ENCODE measurements at places on chromosomes 13 and 19. TPM values are rescaled to one million over a fixed set of nuclear protein-coding genes. Genes with fewer than 3 reads are reported as not detected.
A peak's percentile ranks its signal among the peaks of the same experiment; 100 is the strongest.

DNA sequence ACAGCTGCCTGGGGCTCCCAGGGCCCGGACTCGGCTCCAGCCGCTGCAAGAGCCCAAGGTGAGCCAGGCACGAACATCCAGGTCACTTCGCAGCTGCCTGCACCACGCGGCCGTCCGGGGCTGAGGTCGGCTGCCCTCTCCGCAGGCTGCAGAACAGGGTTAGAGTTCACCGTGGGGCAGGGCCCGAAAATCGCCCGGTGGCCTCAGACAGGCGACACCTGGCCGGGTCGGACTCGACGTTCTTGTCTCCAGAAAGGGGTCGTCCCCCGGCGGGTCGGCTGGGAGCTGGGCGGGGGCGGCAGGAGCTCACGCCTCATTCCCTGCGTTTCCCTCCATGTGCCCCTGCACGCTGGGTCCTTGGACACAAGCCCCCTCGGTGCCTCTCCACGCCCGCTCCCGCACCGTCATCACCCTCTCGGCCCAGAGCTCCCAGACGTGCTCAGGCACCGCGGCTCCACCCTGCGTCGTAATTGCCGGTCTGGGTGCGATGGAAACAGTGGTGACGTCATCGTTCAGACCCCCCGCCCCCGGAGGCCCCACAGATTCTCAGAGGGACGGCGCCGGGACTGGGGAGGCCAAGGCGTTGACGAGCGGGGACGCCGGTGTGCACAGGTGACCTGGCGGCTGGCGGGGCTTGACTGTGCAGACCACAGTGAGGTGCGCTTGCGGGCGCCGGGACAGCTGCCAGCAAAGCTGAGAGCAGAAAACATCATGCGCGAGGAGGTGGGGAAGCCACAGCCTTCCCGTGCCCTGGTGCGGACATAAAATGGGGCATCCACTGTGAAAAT is 4.0 kb upstream of the GRIN3B start:
- peaks cover 26% of the 10 kb centered on the region for H3K27me3 ChIP-seq
- H3K36me3 ChIP-seq, result no peaks in the 10 kb centered on the region
- no peaks in the 10 kb centered on the region for H3K4me1 ChIP-seq
- no peak overlapping the region for H3K27ac ChIP-seq
- no peak for DNase-seq

GRCh38 chr19:9144920-9145319 is 4.7 kb downstream of the ZNF317 start:
- no peak overlapping the region for H3K4me3 ChIP-seq
- H3K27ac ChIP-seq, result no peak overlapping the region
- peak; percentile 4 for DNase-seq
- H3K27me3 ChIP-seq, result no peaks in the 10 kb centered on the region
- H3K4me1 ChIP-seq, result peaks cover 7% of the 10 kb centered on the region
- H3K36me3 ChIP-seq, result peaks cover 7% of the 10 kb centered on the region

- DNase-seq, result no peak
- no peaks in the 10 kb centered on the region for H3K27me3 ChIP-seq
- no peaks in the 10 kb centered on the region for H3K4me1 ChIP-seq
- H3K36me3 ChIP-seq, result no peaks in the 10 kb centered on the region
- no peak overlapping the region for H3K27ac ChIP-seq
Measured at GRCh38 chr13:97288486-97288900, 66.4 kb downstream of the MBNL2 start.

DNA sequence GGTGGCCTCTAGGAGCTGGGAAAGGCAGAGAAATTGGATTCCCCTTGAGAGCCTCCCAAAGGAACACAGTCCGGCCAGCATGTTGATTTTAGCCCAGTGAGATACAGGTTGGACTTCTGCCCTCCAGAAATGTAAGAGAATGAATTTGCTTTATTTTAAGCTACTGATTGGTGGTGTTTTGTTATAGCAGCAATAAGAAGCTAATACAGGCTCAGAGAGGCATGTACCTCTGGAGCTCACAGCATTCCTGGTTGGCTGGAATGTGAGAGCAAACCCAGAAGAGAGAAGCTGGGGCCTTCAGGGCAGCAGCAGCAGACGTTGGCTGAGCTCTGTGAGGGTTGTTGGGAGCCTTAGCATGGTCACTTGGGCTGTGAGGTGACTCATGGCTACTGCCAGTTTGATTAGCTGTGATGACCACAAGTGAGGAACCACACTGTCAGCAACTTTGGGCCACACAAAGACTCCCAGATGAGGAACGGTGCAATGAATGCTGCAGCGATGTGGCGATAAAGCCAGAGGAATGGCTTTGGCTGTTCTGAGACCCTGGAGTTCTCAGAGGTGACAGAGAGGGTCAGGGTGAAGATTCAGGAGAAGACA is 80.1 kb downstream of the CYSLTR2 start:
- no peaks in the 10 kb centered on the region for H3K4me1 ChIP-seq
- no peak overlapping the region for H3K27ac ChIP-seq

The CFD gene
- total RNA-seq, result 2.9 TPM

The SBK2 gene
- 2.4 TPM for total RNA-seq

GRCh38 chr13:73082895-73083294 is 24.1 kb downstream of the KLF5 start:
- H3K27me3 ChIP-seq, result no peaks in the 10 kb centered on the region
- H3K4me3 ChIP-seq, result no peak overlapping the region
- DNase-seq, result no peak
- no peaks in the 10 kb centered on the region for H3K36me3 ChIP-seq
- no peaks in the 10 kb centered on the region for H3K4me1 ChIP-seq
- no peak overlapping the region for H3K27ac ChIP-seq

The C19orf25 gene
- total RNA-seq, result 52.4 TPM

The GADD45B gene
- 44.8 TPM for total RNA-seq

The PLVAP gene
- 2.1 TPM for total RNA-seq

DNA sequence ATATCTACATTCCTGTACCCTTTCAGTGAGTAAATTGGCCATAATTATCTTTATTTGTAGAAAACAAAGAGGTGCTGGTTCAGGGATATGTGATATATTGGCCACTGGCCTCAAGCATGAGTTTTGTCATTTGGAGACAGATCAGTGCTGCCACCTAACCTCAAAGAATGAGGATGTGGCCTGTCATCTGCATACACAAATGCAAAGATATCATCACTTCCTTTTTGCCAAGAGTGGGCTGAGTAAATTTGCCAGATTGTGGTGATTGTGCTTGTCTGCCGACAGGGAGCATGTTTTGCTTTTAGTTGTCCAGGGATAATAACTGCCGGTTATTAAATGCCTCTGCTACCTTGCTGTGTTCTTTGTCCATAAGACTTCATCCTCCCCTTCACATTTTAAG is 44.2 kb downstream of the WASF3 start:
- no peaks in the 10 kb centered on the region for H3K27me3 ChIP-seq
- no peak overlapping the region for H3K27ac ChIP-seq
- H3K36me3 ChIP-seq, result no peaks in the 10 kb centered on the region
- H3K4me1 ChIP-seq, result peaks cover 18% of the 10 kb centered on the region

The FPR3 gene
- not detected for total RNA-seq

The SLC6A16 gene
- total RNA-seq, result 1.6 TPM

DNA sequence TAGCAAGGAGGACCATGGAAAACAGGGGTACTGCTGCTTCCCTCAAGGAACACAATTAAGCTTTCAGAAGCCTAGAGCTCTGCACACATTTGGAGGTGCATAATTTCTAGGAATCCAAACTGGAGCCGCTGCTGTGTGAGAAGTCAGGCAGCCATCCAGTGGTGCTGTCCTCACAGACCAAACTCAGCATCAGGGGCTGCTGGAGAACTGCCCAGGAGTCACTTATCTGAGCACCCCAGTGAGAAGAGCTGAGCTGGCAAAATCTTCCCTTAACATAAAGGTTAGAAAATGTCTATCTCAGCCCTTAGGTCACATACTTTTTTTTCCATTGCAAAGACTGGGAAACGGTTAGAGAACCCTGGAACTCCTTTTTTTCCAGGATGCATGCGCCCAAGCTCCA is 72.8 kb downstream of the ATP7B start:
- H3K27me3 ChIP-seq, result no peaks in the 10 kb centered on the region
- no peaks in the 10 kb centered on the region for H3K4me1 ChIP-seq
- no peak overlapping the region for H3K4me3 ChIP-seq
- no peaks in the 10 kb centered on the region for H3K36me3 ChIP-seq

The KLF1 gene
- total RNA-seq, result 2.2 TPM

DNA sequence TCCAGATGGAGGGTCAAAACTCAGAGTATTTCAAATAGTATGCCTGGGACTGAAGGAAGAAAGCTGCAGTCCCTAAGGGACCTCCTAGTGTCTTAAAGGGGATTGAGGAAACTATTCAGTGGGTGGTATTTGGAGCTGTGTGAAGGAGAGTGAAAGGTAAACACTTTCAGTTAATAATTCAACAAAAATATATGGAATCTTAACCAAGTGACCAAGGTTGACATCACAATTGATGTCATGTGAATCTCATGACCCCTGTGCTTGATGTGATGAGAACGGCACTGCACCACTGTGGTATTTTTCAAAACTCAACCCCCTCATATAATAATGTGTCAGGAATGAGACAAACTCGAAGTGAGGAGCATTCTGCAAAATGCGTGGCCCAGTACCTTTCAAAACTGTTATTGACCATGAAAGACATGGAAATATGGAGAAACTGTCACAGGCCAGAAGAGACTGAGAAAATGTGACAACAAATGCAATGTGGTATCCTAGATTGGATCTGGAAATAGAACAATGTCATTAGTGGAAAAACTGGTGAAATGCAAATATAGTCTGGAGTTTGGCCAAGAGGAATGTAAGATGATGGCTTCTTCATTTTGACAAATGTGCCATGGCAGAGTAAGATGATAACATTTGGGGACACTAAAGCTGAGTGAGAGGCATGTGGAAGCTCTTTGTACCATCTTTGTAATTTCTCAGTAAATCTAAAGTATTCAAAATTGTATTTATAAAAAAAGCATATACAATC is 553.9 kb downstream of the RFC3 start:
- no peak overlapping the region for H3K27ac ChIP-seq
- H3K4me1 ChIP-seq, result no peaks in the 10 kb centered on the region
- no peaks in the 10 kb centered on the region for H3K27me3 ChIP-seq
- no peak overlapping the region for H3K4me3 ChIP-seq

The KLHL26 gene
- 9.5 TPM for total RNA-seq

DNA sequence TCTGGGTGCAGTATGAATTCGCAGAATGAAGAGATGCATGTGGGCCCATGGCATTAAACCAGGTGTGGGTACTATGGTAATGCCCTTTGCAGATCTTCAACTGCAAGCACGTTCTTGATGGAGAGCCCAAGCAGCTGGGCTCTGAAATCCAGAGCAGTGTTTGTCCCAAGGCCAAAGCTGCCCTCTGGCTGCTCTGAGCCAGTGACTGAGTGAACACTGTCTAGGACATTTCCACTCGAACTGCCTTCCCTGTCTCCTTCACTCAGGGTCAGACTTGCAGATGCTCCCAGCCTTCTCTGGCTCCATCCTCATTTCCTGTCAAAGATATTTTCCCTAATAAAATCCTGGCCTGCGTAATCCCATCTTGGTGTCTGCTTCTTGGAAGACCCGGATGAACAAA is 80.2 kb upstream of the GJB6 start:
- no peak overlapping the region for H3K27ac ChIP-seq
- H3K4me3 ChIP-seq, result no peak overlapping the region
- no peak for DNase-seq
- no peaks in the 10 kb centered on the region for H3K27me3 ChIP-seq
- no peaks in the 10 kb centered on the region for H3K36me3 ChIP-seq
- H3K4me1 ChIP-seq, result no peaks in the 10 kb centered on the region

- no peak overlapping the region for H3K4me3 ChIP-seq
- no peak overlapping the region for H3K27ac ChIP-seq
- H3K27me3 ChIP-seq, result no peaks in the 10 kb centered on the region
- DNase-seq, result no peak
- no peaks in the 10 kb centered on the region for H3K36me3 ChIP-seq
Measured at GRCh38 chr19:45020071-45020470, 18.8 kb upstream of the CLASRP start.

DNA sequence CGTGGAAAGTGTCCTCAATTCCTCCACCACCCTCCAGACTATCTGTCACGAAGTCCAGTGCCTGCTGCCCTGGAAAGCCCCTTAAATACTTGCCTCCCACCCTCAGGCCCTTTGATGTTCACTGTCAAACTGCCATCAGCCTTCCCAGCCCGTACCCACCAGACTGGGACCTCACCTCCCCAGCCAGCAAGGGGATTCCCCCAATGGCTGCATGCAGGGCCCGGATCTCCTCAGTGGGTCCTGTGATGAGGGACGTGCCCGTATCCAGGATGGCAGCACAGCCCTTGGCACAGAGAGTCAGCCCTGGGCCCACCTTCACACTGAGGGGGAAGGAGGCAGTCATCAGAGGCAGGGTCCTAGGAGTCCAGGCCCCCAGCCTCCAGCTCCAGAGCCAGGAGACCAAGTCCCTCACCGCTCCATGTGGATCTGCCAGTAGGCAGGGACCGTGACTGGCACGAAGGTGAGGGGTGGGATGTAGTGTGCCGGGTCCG is 6.1 kb downstream of the NAPSA start:
- no peak overlapping the region for H3K4me3 ChIP-seq
- H3K27me3 ChIP-seq, result no peaks in the 10 kb centered on the region
- no peaks in the 10 kb centered on the region for H3K36me3 ChIP-seq
- H3K4me1 ChIP-seq, result peaks cover 14% of the 10 kb centered on the region
- H3K27ac ChIP-seq, result no peak overlapping the region

The LMO7 gene
- total RNA-seq, result 133 TPM
